ENCODE measurements at places on chromosomes 2 and 18.
A peak's percentile ranks its signal among the peaks of the same experiment; 100 is the strongest.

- DNase-seq, result no peak
- no peaks in the 10 kb centered on the region for H3K4me1 ChIP-seq
- no peaks in the 10 kb centered on the region for H3K36me3 ChIP-seq
- H3K27me3 ChIP-seq, result no peaks in the 10 kb centered on the region
These were observed 340.3 kb downstream of the PLCL1 start for GRCh38 chr2:198144660-198145059.

DNA sequence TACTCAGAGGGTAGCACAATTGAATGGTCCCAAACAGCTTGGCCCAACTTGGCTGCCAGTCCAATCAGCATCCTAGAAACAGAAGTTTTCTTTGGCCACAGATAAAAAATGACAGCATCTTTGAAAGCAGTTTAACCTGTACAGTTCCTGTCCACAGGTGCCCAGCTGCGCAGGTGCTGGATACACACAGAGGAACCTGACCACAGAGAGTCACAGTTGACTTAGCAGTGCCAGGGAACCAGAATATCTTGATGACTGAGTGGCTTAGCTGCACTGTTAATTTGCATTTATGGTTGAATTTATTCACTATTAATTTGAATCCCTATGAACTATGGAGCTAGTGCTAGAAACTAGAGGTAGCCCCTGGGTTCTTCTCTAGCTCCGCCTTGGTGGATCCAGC lies 93.7 kb downstream of the TPGS2 start:
- no peaks in the 10 kb centered on the region for H3K36me3 ChIP-seq
- no peaks in the 10 kb centered on the region for H3K27me3 ChIP-seq

- H3K4me3 ChIP-seq, result no peak overlapping the region
- peaks cover 5% of the 10 kb centered on the region for H3K4me1 ChIP-seq
- no peak for DNase-seq
- H3K27me3 ChIP-seq, result no peaks in the 10 kb centered on the region
These were observed 7.9 kb downstream of the NEDD4L start for GRCh38 chr18:58051765-58052460.

DNA sequence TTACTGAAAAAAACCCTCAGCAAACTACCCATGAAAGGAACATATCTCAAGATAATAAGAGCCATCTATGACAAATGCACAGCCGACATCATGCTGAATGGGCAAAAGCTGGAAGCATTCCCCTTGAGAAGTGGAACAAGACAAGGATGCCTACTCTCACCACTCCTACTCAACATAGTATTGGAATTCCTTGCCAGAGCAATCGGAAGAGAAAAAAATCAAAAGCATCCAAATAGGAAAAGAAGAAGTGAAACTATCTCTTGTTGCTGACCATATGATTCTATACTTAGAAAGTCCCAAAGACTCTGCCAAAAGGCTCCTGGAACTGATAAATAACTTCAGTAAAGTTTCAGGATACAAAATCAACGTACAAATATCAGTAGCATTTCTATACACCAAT lies 40.6 kb upstream of the MSTN start:
- no peaks in the 10 kb centered on the region for H3K4me1 ChIP-seq
- no peak for DNase-seq
- H3K27me3 ChIP-seq, result no peaks in the 10 kb centered on the region
- no peak overlapping the region for H3K4me3 ChIP-seq

DNA sequence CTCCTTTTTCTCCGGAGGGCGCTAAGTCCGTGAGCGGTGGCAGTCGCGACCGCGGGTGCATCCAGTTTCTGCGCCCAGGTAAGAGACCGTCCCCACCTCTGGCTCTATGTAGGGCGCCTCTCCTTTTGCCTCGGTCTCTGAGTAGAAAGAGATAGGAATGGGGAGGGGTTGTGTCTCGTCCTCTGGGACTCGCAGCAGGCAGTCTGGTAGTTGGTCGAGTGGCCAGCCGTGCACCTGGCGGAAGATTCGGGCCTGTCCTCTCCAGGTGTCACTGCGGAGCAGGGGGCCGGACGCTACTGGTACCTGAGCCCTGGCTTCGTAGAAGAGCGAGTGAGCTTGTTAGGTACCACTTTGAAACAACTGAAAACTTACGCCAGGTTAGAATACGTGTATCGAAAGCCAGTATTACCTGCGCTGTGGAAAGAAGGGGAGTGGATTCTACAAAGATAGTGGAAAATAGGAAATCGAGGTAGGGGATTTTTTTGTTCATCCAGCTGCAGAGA lies 403 bp downstream of the MAP2 start:
- H3K36me3 ChIP-seq, result no peaks in the 10 kb centered on the region
- H3K4me3 ChIP-seq, result peak overlapping the region; percentile 49
- peak overlapping the region; percentile 55 for H3K27ac ChIP-seq
- H3K4me1 ChIP-seq, result no peaks in the 10 kb centered on the region

GRCh38 chr18:3771121-3771971 lies 321.4 kb downstream of the TGIF1 start:
- H3K27me3 ChIP-seq, result no peaks in the 10 kb centered on the region
- no peaks in the 10 kb centered on the region for H3K36me3 ChIP-seq
- H3K4me3 ChIP-seq, result peak overlapping the region; percentile 14
- DNase-seq, result peak; percentile 88
- H3K4me1 ChIP-seq, result peaks cover 4% of the 10 kb centered on the region
- H3K27ac ChIP-seq, result peak overlapping the region; percentile 73

- no peak overlapping the region for H3K27ac ChIP-seq
- no peak for DNase-seq
- H3K36me3 ChIP-seq, result no peaks in the 10 kb centered on the region
- no peaks in the 10 kb centered on the region for H3K4me1 ChIP-seq
- H3K4me3 ChIP-seq, result no peak overlapping the region
These were observed 7.9 kb downstream of the NEUROD1 start for GRCh38 chr2:181672255-181673008.

DNA sequence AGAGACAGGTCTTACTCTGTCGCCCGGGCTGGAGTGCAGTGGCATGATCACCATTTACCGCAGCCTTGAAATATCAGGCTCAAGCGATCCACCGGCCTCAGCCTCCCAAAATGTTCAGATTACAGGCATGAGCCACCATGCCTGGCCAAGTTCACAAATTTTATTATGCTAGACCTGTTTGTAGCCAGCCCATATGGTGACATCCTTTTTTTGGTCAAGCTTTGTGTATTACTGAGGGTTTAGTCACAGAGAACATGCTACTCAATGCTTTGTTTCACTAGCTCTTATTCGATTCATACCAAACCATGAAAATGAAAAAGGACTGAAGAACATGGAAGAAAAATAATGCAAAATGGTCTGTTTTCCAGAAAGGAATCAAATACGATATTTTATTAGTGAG lies 41.4 kb downstream of the DGKD start:
- no peaks in the 10 kb centered on the region for H3K27me3 ChIP-seq
- H3K36me3 ChIP-seq, result no peaks in the 10 kb centered on the region
- no peaks in the 10 kb centered on the region for H3K4me1 ChIP-seq
- H3K4me3 ChIP-seq, result no peak overlapping the region
- no peak for DNase-seq

All from prostate gland (tissue), 2 donors.